Gastrocnemius medialis (tissue), 4 donors: ENCODE measurements at places on chromosomes 16 and 17.

- no peak for DNase-seq
These were observed 4.1 kb upstream of the UBTF start for GRCh38 chr17:44223541-44224071.

DNA sequence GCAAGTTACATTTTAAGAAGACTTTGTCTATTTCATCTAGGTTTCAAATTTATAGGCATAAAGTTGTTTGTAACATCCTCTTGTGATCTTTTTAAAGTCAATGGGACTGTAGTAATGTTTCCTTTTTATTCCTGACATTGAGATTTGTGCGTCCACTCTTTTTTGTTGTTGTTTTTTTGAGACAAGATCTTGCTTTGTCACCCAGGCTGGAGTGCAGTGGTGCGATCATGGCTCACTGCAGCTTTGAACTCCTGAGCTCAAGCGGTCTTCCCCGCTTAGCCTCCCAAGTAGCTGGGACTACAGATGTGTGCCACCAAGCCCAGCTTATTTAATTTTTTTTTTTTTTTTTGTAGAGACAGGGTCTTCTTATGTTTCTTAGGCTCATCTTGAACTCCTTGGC, 29.9 kb downstream of the RPTOR start:
- DNase-seq, result no peak

DNA sequence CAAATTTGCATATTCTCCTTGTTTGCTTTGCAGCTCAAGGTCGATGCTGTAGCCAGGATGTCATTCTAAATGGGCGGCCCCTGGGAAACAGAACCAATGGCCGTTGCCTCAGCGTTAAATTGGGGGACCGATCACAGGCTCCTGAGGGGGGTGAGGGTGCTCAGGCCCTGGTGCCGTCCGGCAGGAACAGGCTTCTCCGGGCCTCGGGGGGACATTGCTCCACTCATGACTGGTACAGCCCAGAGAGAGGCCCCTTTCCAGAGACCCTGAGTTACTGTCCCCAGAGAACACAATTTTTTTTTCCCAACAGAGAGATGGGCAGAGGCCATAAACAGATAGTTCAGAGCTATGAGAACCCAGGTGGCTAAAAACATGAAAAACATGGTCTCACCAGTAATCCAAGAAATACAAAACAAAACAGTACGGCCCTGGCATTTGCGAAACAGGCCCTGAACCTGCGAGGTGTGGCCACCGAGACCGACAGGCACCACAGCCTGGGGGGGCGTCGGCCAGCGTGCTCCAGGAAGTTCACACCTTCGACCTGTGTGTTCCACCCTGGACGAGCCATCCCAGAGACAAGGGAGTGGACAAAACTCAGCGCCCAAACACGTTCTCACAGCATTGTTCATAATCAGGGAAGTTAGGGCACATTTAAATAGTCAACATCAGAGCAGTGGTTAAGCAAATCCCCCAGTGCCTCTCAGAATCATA, 82.8 kb downstream of the METRNL start:
- no peak for DNase-seq

GRCh38 chr16:85975451-85975981, 76.6 kb downstream of the IRF8 start:
- no peak for DNase-seq

- no peak for DNase-seq
These were observed 126.6 kb downstream of the RPTOR start for GRCh38 chr17:80671039-80671824.

GRCh38 chr16:14244196-14245010, 173.3 kb downstream of the MRTFB start:
- no peak for DNase-seq

GRCh38 chr16:25108054-25108453, 3.5 kb upstream of the LCMT1 start:
- no peak for DNase-seq

DNA sequence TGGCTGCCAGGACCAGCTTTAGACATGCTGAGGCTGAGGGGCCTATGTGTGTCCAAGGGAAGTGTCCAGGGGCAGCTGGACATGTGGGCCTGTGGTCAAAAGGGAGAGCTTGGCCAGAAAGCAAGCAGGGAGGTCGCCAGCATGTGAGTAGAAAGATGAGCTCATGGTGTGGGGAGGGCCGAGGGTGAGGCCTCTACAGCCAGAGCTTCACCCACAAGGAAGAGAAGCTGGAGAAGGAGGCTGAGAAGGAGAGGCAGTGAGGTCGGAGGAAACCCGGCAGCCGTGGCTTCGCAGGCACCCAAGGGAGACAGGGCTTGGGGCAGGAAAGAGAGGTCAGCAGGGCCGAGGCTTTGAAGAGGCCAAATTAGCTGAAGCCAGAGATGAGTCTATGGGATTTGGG, 4.0 kb upstream of the HSD11B2 start:
- no peak for DNase-seq

GRCh38 chr17:10155371-10156076, 42.9 kb downstream of the GAS7 start:
- DNase-seq, result no peak

GRCh38 chr16:12998361-12999085, 97.1 kb downstream of the SHISA9 start:
- no peak for DNase-seq

DNA sequence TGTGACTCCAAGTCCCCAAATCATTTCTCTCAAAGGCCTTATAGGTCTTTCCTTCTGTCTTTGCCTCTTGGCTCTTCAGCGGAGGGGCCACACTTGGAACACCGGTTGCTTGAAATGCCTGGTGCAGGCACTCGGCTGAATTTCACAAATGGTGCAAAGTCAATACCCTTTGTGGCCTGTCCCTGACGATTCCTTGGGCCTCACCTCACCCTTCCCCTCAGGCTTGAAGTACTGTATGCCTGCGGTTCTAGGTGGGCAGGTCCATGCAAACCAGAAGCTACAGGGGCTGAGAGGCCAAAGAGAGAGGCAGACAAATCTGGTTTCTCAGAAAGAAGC, 4.1 kb upstream of the B9D1 start:
- DNase-seq, result no peak

DNA sequence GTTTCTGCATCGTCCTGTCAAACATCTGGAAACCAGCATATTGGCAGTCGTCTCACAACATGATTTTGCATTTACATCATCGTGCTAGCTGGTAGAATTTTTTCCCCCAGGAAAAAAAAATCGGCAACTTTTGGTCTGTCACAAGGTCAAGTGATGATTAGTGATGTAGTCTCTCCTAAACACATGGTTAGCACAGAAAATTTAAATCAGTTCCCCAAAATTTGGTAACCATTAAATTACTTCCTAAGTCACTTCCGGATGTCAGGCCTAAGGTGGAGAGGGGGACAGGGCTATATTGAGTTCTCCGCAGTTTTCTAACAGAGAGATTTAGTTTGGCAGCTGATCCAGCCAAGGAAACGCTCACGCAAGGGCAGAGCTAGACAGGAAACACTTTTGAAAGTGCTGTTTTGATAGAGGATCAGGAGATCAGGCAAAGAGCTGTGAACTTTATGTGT, 271.0 kb upstream of the TBX2 start:
- DNase-seq, result no peak

- no peak for DNase-seq
These were observed 60.2 kb downstream of the HAPSTR1 start for GRCh38 chr16:9151597-9151996.

DNA sequence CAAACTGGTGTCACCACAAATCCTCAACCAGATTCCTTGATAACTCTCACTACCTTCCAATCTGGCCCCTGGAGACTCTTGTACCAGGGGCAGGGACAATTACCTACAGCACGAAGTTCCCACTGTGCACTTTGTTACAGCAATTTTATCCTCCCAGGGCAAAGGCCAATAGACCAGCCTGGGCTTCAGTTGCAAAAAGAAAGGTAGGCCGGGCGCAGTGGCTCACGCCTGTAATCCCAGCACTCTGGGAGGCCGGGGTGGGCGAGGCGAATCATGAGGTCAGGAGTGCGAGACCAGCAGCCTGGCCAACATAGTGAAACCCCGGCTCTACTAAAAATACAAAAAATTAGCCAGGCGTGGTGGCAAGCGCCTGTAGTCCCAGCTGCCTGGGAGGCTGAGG, 36.9 kb downstream of the USP7 start:
- no peak for DNase-seq

DNA sequence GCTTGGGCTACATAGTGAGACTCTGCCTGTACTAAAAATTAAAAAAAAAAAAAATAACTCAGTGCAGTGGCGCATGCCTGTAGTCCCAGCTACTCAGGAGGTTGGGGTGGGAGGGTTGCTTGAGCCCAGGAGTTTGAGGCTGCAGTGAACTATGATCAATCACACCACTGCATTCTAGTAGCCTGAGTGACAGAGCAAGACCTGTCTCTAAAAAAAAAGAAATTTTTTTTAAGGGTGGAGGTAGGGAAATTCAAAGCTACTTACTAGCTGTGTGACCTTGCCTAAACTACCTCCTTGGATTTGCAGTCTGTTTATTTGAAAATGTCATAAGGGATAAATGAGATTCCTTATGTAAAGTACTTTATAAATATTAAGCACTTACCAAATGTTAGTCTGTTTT, 3.4 kb upstream of the SMPD3 start:
- DNase-seq, result no peak

DNA sequence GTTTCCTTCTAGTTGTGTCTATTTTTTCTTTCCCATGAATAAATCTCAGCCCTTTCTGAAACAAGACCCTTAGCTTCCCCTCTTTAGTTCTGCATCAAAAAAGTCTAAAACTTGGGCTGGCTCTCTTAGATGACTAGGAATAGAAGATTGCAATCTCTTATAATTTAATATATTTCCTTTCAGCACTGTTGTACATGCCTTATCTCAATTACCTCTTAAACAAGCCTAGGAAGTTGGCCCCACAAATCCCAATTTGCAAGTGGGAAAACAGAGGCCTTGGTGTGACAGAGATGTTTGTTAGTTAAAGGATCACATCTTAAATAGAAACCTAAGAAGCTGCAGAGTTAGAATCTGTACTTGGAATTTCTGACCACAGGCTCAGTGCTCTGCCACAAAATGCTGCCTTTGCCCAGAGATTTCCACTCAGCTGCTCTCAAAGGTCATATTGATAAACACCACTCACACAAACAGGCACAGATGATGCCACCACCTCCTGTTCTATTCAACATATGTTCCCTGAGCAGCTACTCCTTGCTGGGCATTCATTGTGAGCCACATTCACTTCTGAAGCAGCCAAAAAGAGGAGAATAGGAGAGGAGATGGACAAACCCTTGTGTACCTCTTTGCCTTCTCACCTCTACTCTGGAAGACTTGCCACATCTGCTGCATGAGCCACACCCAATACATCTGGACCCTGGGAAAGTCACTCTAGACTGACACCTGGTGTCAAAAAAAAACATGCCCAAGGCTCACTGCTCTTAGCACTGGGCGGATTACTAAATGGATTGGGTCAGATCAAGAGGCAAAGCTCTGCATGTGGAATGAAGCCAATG, 5.5 kb downstream of the CCDC182 start:
- DNase-seq, result no peak

DNA sequence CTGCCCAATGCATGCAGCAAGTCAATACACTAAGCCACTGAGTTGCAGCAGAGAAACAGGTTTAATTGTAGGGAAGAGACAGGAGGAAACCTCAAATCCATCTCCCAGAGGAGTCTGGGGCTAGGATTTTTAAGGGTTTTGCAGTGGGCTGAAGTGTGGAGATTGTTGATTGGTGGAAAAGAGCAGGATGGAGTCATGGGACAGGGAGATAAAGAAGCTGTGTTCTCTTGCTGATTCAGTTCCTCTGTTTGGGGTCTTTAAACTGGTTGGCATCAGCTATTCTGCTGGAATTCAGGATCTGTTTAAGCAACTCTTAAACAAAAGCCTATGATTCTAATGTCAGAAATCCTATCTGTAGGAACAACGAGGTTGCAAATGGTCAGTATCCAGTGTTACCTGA, 180.8 kb upstream of the CACNG3 start:
- no peak for DNase-seq

GRCh38 chr16:31395647-31396046, 2.5 kb downstream of the ITGAD start:
- no peak for DNase-seq

DNA sequence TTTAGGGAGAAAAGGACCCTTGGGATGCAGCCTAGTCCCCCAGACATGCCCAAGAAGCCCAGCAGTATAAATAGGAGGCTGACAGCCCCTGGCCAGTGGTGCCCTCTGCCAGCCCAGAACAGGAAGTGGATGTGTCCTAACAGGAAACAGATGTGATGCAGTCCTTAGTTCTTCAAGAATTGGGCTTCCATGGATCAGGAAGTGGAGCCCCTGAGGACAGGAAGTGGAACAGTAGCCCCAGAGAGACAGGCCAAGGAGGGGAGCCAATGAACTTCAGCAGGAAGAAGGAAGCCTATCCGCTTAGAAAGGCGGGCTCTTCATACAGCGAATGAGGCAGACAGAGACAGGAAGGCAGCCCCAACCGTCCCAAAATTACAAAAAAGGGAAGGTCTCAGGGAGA, 7.2 kb downstream of the CTF1 start:
- DNase-seq, result peak; percentile 25

DNA sequence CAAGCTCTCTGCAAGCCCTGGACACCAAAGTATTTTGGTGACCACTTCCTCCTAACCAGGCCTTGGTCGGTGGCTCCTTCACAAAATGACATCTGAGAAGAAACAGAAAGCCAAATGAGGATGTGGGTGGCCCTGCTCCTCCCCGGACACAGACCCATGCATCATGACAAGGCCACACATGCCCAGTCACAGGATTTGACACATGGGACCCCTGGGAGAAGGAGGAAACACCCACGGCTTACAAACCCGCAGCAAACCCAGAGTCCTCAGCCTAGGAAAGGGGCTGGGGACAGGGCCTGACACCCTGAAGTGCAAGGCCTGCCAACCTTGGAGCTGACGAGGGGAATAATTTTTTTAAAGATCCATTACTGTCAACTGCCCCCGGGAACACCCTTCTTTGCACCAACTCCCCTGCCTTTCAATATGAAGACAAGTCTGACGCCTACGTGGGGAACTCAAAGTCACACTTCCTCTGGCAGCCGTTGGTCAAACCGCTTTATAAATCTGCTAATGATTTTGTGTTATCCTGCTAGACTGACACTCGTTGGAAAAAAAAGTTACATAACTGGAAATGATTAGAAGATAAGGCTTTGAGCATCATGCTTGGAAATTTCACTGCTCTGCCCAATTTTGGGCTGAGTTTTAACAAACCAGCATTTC, 41.3 kb downstream of the GAS7 start:
- peak; percentile 56 for DNase-seq

GRCh38 chr17:31379597-31380205, 11.8 kb upstream of the RAB11FIP4 start:
- DNase-seq, result no peak

GRCh38 chr16:72566174-72566573, 394.2 kb upstream of the PMFBP1 start:
- no peak for DNase-seq

- no peak for DNase-seq
These were observed 9.1 kb upstream of the SCNN1B start for GRCh38 chr16:23293016-23293415.

GRCh38 chr16:80852261-80852872, 48.0 kb upstream of the CDYL2 start:
- no peak for DNase-seq

GRCh38 chr17:5785867-5786509, 201.7 kb upstream of the NLRP1 start:
- no peak for DNase-seq

GRCh38 chr17:72046643-72047612, 73.9 kb upstream of the SOX9 start:
- no peak for DNase-seq

- no peak for DNase-seq
These were observed 23.5 kb downstream of the ORC6 start for GRCh38 chr16:46712911-46713310.

- DNase-seq, result no peak
These were observed 30.7 kb downstream of the PRKAR1A start for GRCh38 chr17:68542698-68543463.
